Head of caudate nucleus (tissue), 42 donors: ENCODE measurements at places on chromosomes 12 and 14.

- no peak for DNase-seq
Measured at GRCh38 chr12:88453323-88453722, 126.9 kb downstream of the KITLG start.

GRCh38 chr14:54690887-54691286, 124.0 kb downstream of the SAMD4A start:
- no peak for DNase-seq

DNA sequence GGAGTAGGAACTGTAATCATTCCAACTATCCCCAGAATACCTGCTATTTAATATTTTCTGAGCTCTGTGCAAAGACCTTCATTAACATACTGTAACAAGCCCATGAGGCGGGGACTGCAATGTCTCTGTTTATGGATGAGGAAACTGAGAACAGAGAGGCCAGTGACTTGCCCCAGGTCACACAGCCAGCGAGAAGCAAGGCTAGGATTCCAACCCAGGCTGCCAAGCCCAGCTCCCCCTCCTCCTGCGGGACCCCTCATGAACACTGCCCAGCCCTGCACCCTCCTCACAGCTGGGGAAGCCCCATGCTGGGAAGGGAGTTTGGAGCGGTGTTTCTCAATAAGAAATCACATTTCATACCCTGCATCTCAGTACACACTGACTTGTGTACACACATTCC, 10.9 kb downstream of the HVCN1 start:
- no peak for DNase-seq

DNA sequence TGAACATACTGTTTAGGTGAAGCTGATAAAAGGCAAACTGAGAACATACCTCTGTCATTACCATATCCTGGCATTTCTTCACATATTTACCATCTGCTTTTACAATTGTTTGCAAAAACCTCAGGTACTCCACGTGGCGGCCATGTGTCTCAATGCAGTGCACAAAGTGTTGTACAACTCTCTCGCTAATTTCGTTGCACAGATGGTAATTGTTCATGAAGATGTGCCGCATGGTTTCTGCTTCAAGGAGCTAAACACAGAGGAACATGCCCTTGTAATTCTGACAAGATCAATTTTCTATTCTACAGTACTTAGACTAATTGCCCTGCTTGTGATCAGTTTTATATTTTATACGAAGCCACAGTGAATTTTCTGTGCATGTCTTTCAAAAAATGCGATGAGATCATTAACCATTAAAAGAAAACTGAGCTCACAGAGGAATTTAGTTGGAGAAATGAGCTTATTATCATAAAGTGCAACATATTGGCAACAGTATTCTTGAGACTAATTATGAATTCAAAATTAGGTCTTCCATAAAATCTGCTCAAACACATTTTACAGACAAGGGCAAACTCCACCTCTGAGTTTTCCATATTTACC, 233.8 kb downstream of the ITPR2 start:
- DNase-seq = no peak

DNA sequence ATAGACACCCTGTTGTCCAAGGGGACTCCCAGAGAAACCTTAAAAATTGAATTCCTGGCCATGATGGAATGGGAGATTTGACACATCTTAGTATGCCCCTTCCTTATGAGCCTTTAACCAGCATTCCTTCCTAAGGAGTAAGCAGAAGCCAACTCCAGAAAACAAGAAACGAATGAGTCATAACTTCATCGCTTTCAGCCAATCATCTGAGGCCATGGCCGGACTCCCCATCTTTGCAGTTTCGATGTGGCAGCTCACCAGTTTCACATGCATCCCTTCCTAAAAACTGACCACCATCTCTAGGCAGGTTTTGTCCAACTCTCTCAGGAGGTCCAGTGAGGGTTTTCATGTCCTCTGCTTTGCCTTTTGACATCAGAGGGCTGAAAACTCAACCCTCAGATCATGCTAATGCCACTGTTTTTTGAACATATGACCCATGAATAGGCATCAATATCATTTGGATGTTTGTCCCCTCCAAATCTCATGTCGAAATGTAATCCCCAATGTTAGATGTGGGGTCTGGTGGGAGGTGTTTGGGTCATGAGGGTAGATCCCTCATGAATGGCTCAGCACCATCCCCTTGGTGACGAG, 19.9 kb downstream of the DAAM1 start:
- no peak for DNase-seq

DNA sequence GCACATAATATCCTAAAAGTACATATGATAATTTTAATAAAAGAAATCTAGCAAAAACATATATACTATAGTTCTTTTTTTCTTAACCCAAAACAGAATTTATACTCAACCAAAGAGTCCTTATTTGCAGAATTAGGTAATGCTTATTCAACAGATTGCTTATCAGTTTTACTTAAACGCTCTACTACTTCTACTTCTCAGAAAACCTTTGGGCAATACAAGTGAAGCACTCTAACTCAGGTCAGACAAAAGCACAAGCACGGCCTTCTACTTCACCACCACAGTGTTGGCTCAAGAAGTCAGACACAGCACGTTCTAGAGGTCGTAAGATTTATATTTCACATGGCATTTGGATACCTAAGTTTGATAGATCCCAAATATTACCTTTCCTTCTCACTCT, 29.2 kb downstream of the DICER1 start:
- DNase-seq = no peak

- DNase-seq = no peak
Measured at GRCh38 chr14:90053044-90053443, 8.8 kb upstream of the KCNK13 start.

DNA sequence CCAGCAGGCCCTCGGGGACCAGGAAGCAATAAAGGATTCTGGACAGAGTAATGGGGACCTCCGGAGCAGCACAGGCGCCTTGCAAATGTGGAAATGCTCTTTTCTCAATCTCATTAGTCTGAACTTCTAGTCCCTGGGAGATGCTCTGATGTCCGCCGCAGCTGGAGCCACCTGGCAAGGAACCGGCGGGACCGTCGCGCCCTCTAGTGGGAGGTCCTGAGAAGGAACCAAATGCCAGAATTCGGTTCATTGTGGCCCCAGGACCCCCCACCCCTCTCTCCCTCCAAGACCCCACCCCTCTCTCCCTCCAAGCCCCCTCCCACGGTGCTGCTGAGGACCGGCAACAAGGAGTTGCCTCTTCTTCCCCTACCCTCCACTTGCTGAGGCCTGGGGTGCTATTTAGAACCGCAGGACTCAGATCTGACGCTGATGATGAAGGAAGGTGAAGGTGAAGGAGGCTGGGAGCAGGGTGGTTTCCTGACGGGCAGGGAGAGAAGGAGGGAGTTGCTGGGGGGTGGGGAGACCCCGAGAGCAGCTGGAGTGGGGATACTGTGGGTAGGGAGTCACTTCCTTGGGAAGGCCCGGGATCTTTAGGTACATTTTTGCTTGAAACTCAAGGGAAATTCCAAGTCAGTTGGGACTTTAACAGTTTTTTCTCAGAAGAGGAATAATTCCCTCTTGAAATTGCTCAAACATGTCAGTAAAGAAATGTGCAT, 42.5 kb downstream of the SMIM41 start:
- peak; percentile 66 for DNase-seq

DNA sequence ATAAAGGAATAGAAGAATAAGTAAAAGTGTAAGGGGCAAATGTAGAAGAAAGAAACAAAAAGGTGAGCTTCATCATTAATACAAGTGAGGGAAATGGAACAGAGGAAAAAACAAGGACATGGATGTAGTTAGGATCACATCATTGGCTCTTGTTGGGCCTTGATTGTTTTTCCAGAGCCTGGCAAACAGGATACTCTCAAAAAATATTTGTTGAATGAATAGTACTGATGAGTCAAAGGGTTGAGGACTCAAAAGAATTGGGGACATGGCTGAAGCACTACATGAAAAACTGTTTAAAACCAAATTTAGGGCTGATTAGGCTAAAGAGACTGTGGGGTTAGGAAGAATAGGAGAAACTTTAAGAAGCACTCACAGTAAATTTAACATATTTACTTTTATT, 11.4 kb upstream of the SRP54 start:
- DNase-seq = no peak

DNA sequence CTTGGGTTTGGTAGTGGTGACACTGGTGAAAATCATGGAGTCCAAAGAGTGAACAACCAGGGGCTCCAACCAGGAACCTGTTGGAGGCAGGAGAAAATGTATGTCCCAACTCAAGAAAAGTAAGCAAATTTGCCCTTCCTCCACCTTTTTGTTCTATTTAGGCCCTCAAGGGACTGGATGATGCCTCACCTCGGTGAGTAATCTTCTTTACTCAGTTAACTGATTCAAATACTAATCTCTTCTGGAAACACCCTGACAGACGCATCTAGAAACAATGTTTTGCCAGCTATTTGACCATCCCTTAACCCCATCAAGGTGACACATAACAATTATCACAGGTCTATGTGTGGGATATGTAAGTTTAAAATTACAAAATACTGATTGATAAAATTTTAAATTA, 272.4 kb upstream of the FOXG1 start:
- no peak for DNase-seq

DNA sequence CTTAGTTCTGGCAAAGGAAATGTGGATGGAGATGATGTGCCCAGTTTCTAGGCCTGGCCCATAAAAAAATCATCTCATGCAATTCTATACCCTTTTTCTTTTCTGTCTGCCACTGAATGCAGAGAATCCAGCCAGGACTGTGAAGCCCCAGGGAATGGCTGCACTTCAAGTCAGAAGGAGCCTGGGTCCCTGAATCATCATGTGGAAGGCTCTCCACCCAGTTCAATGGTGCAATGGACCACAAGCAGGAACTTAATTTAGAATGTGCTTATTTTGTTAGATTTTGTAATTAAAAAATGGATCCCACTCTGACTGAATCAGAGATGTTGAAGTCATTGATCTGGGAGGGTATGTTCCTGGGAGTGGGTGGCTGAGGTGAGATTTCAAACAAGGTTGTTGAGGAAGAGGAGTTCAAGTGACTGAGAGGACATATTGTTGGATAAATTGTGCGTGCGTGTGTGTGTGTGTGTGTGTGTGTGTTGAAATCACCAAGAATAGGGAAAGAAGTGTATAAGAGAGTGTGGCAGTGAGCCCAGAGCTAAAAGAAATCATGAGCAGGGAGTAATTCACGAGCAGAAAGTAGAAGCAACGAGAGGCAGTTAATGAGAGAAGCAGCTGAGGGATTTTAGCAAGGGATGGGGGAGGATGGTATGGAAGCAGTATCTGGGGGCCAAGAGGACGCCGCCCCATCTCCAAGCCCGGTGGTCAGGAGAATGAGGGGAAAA, 125.4 kb downstream of the TMX1 start:
- no peak for DNase-seq

DNA sequence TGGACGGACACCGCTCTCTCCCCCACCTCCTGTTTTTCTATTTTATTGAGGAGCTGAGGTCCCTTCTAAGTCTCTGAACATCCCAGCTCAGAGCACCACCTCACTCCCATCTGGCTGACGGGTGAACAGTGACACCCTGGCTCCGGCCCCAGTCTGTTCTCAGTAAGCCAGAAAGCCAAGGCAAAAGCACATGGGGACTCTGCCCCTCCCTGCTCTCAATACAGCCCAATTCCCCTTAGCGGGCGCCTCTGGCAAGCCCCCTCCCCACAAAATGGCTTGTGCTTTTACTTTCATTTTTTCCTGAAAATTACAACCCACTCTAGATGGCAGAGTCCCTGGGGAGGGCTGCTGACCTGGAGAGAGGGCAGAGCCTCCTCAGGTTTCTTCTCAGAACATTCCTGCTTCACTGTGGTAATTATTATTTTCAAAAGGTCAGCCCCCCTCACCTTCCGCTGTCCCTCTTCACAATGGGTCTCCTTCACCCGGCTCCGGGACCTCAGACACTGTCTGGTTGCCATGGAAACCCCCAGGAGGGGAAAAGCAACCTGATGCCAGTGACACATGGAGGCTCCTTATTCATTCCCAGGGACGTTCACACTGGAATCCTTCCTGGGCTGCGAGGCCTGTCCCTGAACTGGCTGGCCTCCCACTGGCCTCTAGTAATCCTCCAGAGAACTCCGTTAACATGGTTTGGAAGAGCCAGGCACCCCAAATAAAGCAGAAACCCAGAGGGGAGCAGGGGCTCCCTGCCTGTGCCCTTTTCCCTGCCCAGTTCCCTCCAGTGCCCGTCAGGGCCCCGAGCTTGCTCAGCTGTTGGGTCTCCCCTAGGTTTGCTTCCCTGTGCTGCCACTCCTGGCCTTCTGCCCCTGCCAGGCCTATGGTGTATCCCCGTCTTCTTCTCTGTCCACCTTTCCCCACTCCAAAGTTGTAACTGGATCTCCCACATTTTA, 15.9 kb downstream of the COL2A1 start:
- DNase-seq = no peak

DNA sequence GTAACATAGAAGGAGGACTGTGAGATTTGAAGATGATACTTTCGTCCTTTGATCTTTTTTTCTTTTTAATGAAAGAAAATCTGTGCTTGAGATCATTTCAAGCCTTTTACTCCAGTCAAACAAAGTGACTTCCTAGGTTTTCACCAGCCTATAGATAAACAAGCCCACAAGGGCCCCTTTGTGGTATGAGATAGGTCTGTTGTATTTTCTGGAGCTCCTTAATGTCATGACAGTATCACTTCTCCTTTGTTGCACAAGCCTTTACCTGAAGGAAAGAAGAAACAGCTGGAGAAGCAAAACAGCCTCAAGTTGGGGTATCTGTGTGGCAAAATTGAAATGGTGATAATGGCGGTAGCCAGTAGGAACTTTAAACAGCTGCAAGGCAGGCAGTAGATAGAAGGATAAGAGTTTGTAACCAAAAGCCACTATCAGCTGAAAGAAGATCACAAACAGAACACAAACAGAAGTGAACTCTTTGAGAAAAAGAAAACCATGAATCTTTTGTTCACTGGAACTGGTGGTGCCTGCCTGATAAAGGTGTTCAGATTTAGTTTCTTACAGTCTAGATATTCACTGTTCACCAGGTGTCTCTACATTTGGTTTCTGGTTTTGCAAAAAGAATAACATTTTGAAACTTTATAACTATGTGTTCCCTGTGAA, 96.8 kb downstream of the LGR5 start:
- no peak for DNase-seq

DNA sequence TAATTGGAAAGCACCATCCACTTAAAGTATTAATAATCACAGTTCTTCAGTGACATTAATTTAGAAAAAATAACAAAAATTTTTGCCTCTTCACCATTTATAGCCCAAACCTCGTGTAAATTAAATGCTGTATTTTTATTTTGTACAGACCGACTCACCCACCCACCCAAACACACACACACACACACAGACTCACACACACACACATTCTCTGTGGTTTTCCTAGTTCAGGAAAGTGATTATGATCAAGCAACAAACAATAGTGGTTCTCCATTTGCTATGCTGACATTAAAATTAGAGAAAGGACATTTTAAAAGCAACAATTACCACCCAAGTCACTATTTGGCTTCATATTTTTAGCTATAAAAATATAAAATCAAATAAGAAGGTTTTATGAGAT, 112.5 kb upstream of the FLRT2 start:
- DNase-seq = no peak

GRCh38 chr12:49672301-49673217, 34.6 kb downstream of the FMNL3 start:
- DNase-seq = no peak

DNA sequence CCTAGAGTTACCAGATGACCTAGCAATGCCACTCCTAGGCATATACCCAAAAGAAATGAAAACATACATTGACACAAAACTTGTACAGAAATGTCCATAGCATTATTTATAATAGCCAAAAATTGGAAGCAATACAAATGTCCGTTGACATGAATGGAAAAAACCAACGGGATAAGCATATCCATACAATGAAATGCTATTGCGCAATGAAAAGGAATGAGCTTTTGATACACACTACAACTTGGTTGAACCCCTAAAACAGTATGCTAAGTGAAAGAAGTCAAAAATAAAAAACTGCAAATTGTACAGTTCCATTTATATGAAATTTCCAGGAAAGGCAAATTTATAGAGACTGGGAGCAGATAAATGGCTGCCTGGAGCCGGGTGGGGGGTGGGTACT, 90.6 kb upstream of the G2E3 start:
- DNase-seq = no peak
